ENCODE measurements at places on chromosomes 1 and 21.

GRCh38 chr1:110436635-110437034 lies 14.3 kb upstream of the PROK1 start:
- no peak for DNase-seq

- peak; percentile 28 for DNase-seq
Measured at GRCh38 chr1:21782349-21782867, 541 bp downstream of the USP48 start.

- no peak for DNase-seq
Measured at GRCh38 chr1:93107395-93107794, 28.3 kb downstream of the MTF2 start.

DNA sequence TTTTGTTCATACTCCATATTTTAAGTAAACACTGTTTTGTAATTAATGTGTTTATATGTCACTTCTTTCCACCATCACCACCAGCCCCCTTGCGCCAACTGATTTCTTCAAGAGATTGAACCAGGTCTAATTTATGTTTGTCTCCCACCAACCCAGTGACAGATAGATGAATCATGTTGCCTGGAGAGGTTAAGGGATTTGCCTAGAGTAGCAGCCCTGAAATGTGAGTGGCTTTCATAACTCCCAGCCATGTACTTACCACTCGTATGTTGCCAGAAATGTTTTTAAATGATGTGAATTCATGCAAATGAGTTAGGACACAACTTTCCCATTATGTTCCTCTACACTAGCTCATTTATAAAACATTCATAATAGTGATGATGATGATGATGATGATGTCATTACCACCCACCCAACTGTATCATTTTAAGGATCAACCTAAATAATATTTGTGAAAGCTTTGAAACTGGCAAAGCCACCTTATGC lies 86.9 kb downstream of the LRRC8D start:
- DNase-seq: no peak

- no peak for DNase-seq
Measured at GRCh38 chr1:111172463-111172862, 28.0 kb downstream of the DENND2D start.

DNA sequence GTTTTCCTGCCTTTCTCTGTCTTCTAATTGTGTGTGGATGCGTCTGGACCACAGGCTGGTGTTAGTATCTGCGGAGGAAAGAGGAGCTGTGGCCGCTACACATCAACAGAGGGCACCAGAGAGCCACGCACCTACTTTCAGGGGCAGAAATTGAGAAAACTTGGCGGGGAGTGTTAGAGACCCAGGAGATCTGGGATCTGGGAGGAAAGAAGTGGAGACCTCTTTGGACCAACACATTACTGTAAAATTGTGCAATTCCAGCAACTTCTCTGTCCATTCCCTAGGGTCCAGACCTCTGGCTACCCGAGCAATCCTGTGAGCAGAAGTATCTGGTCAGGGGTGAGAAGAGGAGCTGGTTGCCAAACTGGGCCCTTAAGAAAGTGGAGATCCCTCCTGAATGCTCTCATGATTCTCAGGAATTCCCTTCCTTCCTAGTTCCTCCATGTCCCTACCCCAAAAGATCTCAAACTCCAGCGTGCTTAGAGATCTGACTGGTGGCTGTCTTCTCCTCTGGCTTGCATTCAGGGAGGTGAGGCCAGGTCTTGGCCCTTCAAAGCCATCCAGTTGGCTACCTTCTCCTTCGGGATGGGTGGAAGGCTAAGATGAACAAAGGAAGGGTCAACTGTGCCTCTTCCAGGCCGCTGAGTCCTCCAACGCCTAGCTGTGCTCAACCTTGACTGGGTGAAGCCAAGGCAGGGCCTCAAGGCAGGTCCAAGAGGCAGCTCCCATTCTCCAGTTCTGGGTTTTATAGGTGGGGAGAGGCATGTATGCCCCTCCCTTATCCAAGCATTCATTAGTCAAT lies 1.2 kb upstream of the KIRREL1 start:
- DNase-seq: peak; percentile 44

DNA sequence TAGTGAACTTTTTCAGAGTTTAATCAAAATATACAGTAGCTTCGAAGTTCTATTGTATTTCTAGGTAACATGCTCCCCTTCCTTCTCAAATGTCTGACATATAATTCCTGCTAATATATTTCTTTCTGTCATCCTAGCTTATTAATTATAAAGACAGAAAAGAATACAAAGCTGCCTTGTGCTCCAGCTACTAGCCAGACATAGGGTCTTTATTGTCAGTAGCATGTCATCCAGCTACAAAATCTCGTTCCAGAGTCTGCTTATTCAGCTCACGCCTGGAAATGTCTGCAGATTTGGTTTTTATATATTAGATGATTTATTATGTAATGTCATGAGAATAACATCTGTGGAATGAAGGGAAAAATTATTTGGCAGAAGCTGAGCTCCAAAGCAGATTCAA lies 1102.8 kb downstream of the BRINP3 start:
- DNase-seq: no peak

DNA sequence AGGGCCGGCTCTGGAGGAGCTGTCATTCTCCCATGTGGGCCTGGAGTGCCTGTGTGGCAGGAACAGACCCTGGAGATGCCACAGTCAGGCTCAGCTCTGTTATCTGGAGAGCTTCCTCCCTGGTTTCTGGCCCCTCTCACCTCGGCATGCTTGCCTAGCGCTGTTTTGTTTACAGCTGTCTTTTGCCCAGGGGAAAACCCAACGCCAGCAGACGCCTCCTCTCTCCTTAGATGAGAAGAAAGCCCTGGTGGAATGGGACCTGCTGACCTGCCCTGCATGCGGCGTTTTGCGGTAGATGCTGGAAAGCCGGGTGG lies 104.9 kb downstream of the CRYAA start:
- no peak for DNase-seq

DNA sequence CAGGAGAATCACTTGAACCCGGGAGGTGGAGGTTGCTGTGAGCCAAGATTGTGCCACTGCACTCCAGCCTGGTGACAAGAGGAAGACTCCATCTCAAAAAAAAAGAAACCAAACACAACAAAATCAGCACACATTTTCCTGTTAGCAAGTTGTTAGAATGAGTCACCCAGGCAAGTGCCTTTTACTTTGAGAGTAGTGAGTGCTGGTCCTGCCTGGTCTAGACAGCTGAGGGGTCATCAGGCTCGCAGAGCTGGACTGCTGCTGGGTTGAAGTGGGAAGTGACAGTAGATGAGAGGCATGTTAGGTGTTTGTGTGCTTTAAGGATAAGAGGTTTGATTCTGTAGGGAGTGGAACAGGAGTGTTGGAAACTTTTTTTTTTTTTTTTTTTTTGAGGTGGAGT lies 31.9 kb downstream of the GNPAT start:
- no peak for DNase-seq

GRCh38 chr1:11978301-11978700 lies 1.9 kb upstream of the MFN2 start:
- DNase-seq: no peak

GRCh38 chr1:218049641-218050040 lies 235.5 kb upstream of the RRP15 start:
- DNase-seq: no peak

DNA sequence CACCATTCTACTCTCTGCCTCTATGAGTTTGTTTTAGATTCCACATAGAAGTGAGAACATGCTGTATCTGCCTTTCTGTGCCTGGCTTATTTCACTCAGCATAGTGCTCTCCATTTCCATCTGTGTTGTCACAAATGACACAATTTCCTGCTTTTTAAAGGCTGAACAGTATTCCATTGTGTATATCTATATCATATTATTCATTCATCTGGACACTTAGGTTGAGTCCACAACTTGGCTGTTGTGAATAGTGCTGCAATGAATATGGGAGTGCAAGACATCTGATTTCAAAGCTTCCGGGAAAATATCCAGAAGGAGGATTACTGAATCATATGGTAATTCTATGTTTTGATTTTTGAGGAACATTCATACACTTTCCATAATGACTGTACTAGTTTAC lies 20.1 kb upstream of the DONSON start:
- no peak for DNase-seq

DNA sequence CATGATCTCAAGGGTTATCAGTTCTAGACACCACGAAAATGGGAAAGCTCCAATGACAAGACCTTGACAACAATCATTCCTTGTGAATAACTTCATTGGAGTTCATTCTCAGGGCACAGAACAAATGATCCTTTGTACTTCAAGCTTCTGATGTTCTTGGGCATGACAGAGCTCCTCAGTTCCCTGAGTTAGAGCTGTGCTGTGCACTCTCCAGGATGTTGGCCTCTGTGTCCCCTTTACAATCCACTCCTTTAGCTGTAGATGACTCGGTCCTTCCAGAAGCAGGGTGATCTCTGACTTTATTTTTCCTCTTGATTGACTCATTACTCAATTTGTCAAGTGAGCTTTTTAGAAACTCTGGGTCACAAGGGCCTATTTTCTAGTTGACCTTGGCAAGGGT lies 3.9 kb upstream of the FAM78B start:
- DNase-seq: no peak
